ENCODE measurements at places on chromosomes 5 and 9.

DNA sequence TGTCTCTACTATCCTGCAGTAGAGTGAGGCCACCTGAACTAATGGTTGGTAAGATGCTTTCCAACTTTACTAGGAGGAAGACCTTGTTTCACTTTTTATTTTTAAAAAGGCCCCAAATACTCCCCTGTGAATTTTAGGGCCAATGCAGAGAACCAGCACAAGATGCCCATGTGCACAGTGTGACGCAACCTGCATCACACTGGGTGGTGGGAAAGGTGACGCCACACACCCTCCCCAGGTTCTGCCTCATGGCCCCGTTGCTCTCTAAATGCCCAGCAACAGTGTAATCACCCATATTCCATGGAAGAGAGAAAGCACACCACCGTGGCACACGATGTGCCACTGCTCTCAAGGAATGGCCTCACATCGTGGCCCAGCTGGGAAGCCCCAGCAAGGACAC lies 6.4 kb downstream of the SURF4 start:
- DNase-seq: no peak

GRCh38 chr5:10868956-10869355 lies 107.9 kb upstream of the DAP start:
- no peak for DNase-seq

DNA sequence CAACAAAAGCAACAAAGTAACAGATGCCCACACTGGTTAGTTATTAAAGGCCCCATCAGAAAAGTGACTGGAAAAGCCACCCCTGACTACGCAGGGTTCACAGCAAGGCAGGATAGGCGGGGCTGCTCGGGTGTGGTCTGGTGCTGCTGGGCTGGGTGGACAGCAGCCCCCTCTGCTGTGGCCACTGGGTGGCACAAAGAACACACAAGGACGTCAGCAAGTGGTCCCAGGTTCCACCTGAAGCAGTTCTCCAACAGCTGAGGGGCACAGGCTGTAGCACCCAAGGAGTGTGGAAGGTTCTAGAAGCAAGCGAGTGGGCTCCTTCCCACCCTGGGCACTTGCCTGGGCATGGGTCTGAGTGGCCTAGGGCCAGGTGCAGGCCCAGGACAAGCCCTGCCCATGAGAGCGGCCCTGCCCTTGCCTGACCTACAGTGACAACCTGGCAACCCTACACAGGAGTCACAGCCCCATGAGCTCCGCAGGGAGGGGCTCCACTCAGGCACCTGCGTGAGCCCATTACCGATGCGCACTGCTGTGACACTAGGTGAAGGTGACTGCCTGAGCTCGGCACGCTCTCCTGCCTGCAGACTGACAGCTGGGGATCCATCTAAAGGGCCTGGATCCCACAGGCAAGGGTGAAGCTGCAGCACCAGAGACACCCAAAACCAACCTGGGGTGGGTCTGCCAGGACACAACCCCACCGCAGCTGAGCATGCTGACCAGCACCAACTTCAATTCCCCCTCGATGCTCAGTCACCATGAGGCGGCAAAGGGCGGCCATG lies 8.1 kb downstream of the BRD9 start:
- DNase-seq: no peak

- no peak for DNase-seq
Measured at GRCh38 chr5:142186857-142187594, 78.4 kb downstream of the NDFIP1 start.

DNA sequence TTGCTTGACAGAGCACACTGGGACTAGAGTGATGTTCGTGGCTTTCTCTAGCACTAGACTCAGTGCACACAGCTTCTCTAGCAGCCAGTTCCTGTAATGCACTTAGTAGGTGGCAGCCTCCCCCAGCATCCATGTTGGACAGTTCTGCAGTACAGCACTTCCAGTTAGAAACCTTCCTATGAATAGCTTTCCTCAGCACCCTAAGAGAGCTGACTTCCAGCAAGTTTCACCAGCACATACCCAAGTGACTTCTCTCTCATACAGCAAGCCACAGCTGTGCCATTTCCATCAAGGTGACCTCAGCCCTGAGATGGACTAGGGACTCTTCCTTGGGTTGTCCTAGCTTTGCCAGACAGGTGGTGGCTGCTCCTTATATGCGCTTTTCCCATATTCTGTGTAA lies 60.4 kb downstream of the PJA2 start:
- no peak for DNase-seq

- DNase-seq: no peak
Measured at GRCh38 chr5:107519900-107520354, 150.8 kb downstream of the EFNA5 start.

- DNase-seq: no peak
Measured at GRCh38 chr9:124392254-124392870, 22.9 kb downstream of the PSMB7 start.

GRCh38 chr5:136563489-136563888 lies 198.1 kb upstream of the TRPC7 start:
- DNase-seq: no peak

DNA sequence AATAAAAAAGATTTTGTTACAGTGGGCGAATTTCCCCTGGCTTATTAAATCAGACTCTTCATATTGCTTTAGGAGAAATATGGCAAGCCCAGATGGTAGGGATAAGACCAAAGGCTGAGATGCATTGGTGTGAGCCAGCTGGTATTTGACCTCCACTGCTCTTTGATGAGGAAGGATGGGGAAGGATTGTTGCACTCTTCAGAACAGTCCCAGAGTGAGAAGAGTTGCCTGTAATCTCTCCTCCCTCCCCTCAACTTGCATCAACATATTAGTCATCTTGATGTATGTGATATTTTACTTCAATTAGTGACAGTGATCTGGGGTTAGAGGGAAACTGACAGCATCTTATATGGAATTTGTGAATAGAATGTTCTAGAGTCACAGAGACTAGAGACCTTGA lies 136.6 kb downstream of the ADAMTS12 start:
- no peak for DNase-seq

DNA sequence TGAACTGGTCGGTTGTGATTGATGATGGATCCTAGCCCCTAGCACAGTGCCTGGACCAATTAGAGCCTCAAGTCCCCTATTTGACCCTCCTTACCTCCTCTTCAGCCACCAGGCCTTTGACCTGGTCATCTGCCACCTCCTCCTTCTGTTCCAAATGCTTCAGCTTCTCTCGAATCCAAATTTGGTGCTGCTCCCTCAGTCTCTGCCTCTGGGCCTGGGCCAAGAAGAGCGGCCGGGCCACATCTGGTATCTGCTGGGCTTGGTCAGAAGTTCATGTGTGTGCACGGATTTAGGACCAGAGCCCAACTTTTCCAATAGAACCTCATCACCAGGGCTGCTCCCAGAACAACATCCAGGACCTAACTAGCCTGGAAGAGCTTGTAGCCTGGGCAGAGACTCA lies 6.5 kb downstream of the SLC35A4 start:
- no peak for DNase-seq

DNA sequence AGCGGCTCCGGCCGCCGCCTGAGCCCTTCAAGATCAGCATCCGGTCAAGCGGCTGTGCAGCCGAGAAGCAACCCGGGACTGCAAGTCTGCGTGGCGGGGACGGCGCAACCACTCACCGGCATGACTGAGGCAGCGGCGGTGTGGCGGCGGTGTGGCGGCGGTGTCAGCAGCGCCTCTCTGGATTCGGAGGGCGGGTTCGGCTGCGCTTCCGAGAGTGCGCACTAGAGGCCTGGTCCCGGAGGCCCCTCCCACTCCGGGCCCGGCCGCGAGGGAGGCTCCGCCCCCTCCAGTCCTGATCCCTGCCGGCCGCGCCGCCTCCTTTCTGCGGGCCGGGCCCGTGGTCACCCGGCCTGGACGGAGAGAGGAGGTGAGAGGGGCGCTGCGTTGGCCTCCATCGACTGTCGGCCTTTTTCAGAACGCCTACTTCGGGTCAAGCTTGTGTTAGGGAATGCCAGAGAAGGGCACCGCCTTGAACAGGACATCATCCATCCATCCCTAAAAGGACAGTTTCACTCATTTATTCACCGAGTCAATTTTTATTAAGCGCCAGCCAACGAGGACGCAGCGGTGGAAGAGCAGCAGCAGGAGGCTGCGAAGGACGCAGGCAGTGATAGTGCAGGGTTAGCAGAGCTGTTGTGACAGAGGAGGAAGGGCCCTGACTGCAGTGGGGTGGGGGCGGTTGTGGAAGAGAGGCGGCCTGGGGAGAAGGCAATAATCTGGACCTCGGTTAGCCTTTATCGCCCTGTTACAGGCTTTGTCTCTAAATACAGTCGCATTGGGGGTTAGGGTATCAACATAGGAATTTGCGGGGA lies at the start of gene ATOX1:
TSS of gene ATOX1 (minus strand) at position 202 of the 812 bp plus-strand sequence. CDS start at position 122, 80 bp downstream.
- peak; percentile 83 for DNase-seq

GRCh38 chr5:148120317-148120716 lies 48.0 kb upstream of the SPINK14 start:
- no peak for DNase-seq

- DNase-seq: no peak
Measured at GRCh38 chr9:98808875-98809274, 1.4 kb downstream of the GALNT12 start.

- no peak for DNase-seq
Measured at GRCh38 chr5:41371738-41372137, 138.7 kb downstream of the PLCXD3 start.

GRCh38 chr5:171966270-171966669 lies 40.2 kb downstream of the FBXW11 start:
- DNase-seq: no peak

GRCh38 chr5:95712347-95712958 lies 18.7 kb upstream of the RHOBTB3 start:
- DNase-seq: no peak

GRCh38 chr5:88667496-88668201 lies 215.3 kb downstream of the MEF2C start:
- peak; percentile 27 for DNase-seq

GRCh38 chr5:83510260-83510659 lies 38.7 kb downstream of the VCAN start:
- DNase-seq: no peak

- DNase-seq: no peak
Measured at GRCh38 chr5:165375201-165375600, 1869.8 kb downstream of the MAT2B start.

DNA sequence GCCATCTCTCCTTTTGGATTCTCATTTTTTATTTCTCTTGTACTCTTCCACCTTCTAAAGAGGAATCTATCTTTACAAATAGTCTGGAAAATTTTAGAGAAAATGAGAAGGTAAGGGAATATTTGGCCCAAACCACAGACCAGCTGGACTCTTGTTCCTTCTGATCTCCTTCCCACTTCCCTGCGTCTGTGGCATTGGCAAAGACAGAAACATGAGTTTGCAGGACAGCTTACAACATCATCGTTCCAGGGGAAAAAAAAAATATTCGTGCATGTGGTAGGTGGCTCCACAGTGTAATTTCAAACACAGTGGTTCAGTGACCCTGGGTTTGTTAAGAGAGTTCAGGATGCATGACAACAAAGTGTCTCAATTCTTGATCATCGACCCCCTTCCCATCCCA lies 755.0 kb downstream of the DNAH5 start:
- no peak for DNase-seq

- no peak for DNase-seq
Measured at GRCh38 chr5:133729800-133730199, 117.5 kb upstream of the FSTL4 start.

DNA sequence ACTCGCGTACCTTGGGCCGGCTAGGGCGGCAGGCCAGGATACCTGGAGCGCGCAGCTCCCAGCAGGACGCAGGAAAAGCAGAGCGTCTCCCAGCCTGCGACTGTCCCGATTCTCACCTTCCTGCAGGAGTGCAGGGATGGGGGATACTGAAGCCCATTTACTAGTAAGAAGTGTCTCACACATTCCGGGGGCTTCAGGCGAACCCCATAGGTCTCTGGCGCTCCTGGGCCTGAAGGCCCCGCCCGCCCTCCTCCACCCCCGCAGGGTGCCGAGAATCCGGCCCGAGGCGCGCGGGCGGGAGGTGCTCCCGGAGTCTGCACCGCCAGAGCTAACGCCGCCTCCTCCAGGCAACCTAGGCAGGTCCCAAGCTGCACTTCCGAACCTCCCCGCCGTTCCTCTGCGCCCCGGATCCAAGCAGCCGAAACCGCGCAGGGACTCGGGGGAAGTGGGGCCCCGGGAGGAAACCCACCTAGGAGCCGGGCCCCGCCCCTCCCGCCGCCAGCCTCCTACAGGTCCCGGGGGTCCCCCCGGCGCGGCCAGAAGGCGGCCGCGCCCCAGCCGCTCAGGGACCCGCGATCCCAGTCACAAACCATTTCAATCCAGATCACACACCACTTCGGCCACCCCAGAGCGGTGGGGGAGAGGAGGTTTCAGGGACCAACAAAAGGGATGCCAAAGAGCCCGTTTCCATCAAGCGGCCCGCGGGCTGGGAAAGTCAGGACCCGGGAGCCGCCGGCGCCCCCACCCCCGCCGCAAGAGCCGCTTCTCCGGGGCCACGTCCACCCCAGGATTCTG lies 1.2 kb downstream of the ROR2 start:
- DNase-seq: no peak

Data from anterior cingulate cortex (tissue), 58 donors.